ENCODE measurements at places on chromosomes 5 and 9. TPM values are rescaled to one million over a fixed set of nuclear protein-coding genes. Genes with fewer than 3 reads are reported as not detected.
A peak's percentile ranks its signal among the peaks of the same experiment; 100 is the strongest.

The CPLANE1 gene
- 21.6 TPM for total RNA-seq

The ELL2 gene
- total RNA-seq, result 25.7 TPM

The TMEM267 gene
- 23.8 TPM for total RNA-seq

The GPR151 gene
- not detected for total RNA-seq

The PCDHGA4 gene
- 2.9 TPM for total RNA-seq

The ADAMTS13 gene
- total RNA-seq, result 1.2 TPM

The ABLIM3 gene
- total RNA-seq, result 126 TPM

The IFNB1 gene
- not detected for total RNA-seq

The ASS1 gene
- total RNA-seq, result 81.3 TPM

The AIF1L gene
- total RNA-seq, result 75.4 TPM

The IFNA13 gene
- total RNA-seq, result not detected

The PCDHGA7 gene
- 2.3 TPM for total RNA-seq

The PITX1 gene
- 5.5 TPM for total RNA-seq

The DNAH5 gene
- 0.57 TPM for total RNA-seq

- DNase-seq, result no peak
Measured at GRCh38 chr9:68433531-68434110, 77.2 kb downstream of the PGM5 start.

GRCh38 chr9:3433066-3433465 is 92.7 kb downstream of the RFX3 start:
- no peak for DNase-seq

- DNase-seq, result peak; percentile 46
Measured at GRCh38 chr5:7754997-7755596, 95.8 kb downstream of the CFAP90 start.

GRCh38 chr5:168364750-168365550 is 73.5 kb downstream of the WWC1 start:
- DNase-seq, result no peak

- peak; percentile 73 for DNase-seq
Measured at GRCh38 chr9:33506626-33507370, 17.3 kb upstream of the ANKRD18B start.

GRCh38 chr9:19122490-19123042 is 4.7 kb downstream of the PLIN2 start:
- no peak for DNase-seq

- no peak for DNase-seq
Measured at GRCh38 chr9:94895668-94896067, 169.2 kb downstream of the AOPEP start.

DNA sequence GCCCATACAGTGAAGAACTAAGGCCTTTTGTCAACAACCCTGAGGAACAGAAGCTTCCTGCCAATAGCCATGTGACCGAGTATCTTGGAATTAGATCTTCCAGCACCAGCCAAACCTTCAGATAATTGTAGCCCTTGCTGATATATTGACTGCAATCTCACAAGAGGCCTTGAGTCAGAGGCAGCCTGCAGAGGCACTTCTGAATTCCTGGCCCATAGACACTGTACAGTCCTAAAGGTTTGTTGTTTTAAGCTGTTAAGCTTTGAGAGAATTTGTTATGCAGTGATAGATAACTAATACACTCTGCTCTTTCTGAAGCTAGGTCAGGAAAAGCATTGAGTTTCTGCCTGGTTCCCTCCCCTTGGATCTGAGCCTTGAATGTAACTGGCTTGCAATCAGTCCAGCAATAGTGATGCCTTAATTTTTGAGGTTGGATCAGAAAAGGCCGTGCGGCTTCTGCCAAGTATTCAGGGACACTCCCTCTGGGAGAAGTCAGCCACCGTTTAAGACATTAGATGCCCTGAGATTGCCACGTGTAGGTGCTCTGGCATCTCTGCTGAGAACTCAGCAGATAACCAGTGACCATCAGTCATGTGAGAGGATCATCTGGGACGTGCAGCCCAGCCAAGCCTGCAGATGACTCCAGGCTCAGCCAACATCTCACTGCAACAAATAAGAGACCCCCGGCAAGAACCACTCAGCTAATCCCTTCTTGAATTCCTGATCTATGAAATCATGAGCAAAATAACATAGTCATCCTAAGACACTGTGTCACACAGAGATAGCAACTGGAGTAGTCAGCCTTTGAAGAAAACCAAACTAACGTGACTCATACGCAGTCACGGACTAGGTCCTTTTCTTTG is 126.8 kb upstream of the STC2 start:
- peak; percentile 99 for DNase-seq

GRCh38 chr9:89436963-89437625 is 60.8 kb downstream of the SEMA4D start:
- DNase-seq, result no peak

DNA sequence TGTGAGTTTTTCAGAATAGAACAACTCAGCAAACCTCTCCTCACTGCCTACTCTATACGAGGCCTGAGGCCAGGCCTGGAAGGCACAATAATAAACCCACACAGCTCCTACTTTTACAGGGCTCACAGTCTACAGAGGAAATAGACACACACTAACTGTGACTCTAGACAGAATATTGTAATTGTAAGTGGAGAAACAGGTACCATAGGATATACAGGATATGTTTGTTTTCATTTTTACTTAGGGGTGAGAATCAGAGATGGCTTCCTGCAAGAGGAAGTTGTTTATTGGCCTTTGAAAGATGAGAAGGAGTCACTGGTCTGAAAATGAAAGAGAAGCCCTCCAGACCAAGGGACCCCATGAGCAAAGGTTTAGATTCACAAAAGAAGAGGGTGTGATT is 35.8 kb upstream of the TGFBR1 start:
- DNase-seq, result no peak

DNA sequence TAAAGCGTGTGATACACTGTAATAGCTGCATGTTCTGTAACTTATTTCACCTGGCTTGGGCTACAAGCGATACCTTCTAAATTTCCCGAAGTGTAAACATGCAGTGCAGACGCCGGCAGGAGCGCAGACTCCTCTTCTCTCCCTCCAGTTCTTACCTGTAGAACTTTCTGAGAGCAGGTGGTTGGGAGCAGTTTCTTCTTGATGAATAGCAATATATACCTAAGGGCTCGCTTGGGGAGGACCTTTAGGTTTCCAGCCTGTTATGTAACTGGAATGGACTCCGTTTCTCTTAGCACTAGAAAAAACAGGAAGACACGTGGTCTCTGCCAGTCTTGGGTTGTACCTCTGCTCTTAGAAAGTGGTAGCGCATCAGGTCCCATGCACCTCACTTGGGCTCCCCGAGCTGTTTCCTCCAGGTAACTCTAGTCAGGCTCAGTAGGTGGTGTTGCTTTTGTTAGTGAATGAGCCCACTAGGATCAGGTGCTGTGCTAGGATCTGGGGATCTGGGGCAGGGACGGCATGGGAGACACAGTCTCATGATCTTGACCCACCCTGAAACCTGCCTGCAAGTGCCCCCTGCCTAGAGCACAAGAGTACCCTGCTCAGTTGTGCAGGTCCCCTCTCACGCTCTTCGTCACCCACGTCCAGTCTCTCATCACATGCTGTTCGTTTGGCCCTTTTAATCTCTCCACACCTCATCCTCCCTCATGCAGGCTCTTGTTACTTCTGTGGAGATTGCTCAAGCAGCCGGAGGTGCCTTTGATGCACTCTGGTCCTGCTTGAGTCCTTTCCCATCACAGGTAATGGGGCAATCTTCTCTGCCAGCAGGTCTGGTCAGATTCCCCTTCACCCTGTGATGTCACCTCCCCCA is 2.8 kb downstream of the TENT4A start:
- DNase-seq, result no peak

DNA sequence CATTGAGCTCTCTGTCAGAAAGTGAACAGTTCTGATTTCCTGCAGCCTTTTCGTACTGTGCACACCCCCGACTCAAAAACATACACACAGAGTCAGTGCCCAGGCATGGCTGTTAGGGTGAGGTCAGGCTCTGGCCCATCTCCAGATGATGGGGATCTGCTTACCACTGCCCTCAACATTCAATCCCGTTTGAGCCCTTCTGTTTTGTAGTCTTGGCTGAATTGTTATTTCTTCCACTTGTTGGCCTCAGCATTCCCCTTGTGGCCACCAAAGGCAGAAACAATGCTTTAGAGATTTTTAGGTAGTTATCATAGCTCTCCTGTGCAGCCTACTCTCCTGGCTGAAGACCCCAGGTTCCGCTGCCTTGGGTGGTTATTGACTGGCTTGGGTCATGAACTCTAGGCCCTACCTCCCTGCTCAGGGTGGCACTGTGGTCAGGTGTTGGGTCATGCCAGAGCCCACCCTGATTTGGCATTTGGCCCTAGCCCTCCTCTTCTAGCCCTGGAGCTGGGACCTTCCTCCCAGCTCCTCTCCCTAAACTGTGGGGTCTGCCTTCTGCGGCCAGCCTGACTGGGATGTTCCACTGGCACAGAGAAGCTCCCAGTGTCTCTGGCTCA is 7.8 kb upstream of the MYOZ3 start:
- peak; percentile 87 for DNase-seq

GRCh38 chr9:19485193-19485592 is 76.4 kb downstream of the ACER2 start:
- peak; percentile 89 for DNase-seq

DNA sequence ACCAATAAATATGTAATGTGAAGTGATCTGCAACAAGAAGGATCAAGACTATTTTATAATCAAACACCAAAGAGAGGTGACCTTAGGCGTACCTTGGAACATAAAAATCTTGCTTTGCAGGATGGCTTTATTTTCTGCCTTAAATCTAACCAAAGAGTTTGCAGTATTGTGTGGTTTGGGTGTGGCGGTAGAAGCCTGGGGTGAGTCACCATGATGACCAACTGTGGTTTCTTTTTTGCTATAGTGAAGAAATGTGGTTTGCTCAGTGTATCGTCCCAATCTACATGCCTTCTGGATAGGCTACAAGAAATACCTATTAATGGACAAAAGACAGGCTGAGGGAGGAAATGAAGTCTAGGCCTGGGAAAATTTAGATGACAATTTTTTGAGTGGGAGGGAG is 5.1 kb upstream of the CAST start:
- DNase-seq, result peak; percentile 87

DNA sequence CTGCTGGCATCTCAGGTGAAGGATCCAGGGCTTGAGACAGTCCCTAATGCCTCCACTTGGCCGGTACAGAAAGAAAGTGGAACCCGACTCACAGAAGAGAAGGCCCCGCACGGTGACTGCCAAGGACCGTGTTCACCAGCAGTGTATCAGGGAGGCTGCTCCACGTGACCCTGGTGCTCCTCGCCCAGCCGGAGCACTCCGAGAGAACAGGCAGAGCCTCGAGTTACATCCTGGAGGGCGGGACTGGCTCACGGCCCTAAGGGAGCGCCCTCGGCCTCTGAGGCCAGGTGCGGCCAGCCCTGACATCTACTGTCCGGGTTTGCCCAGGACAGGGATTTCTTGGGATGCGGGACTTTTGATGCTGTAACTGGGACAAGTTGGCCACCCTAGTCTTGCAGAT is 104.0 kb upstream of the SARDH start:
- DNase-seq, result no peak

DNA sequence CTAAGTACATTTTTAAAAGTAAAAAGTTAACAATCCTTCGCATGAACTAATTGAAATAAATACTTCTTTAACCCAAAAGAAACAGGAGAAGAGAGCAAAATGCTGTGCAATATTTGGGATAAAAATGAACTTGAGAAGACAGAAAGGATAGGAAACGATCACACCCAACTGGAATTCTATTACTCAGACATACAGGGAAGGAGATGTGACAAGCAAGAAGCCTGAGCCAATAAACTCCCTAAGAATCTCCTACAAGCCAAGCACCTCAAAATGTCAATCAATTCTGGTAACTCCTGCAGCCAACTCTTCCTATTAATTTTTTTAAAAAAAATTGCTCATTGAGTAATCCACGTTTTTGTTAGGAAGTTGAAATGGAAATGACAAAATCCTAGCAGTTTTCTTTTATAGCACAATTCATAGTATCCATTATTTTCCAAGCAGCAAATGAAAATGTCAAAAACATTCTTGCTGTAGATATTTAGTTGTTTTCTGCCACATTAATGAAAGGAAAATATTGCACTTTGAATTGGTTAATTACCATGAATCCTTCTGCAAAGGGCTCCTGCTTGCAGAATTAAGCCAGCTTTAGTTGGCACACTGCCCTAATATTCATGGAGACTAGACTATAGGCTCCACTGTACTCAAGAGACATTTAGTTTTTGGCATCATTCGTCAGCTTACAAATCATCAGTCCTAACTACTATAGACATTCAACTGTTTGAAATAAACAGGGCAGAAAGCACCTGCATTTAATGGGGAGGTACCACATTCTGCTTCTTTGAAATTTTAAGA is 89.0 kb downstream of the RFX3 start:
- peak; percentile 43 for DNase-seq

DNA sequence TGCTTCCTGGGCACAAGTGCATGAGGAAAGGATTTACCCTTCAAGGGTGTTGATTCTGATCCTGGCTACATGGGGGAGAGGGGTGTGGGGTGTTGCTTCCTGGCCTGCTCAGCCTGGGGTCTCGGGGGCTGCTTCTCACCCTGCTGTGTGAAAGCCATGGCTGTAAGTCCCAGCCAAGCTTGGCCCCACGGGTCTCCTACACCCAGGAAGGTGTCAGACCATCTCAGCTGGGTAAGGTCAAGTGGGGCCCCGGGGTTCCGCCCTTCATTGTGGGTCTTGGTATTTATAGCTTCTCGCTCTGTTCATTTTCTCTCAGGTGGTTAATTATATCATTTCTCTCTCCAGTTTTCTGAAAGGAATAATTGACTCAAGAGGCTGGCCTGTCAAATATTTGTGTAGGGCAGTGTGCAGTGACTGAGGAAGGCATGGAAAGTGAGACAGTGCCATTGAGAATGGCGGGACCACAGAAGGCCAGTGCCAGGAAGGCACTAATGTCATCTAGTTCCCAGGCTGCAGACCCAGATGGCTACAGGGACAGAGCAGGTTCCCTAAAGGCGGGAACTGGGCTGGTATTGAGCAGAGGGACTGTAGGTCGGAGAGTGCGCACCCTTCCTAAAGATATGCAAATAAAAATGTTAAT is 126.0 kb downstream of the FOXD1 start:
- DNase-seq, result peak; percentile 38

DNA sequence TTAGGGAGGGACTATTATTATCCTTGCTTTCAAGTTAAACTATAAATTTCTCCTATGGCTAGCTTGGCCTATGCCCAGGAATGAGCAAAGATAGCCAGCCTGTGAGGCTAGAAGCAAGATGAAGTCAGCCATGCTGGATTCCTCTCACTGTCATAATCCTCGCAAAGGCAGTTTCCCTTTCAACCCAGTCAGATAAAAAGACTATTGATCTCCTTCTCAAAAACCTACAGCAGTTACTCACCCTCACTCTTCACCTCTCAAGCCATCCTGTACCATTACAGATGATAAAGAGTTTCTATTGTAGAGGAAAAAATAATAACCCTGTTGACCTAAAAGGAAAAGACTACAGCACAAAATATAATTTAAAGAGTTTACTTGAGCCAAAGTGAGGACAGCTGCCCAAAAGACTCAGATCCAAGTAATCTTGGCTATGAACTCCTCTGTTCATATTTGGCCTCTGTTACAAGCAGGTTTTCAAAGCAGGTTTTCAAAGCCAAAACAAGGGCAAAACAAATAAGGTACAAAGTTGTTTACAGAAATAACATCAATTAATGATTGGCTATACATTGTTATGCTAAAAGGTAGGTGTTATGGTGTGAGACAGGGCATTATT is 41.7 kb downstream of the KCNV2 start:
- DNase-seq, result no peak

GRCh38 chr9:109889456-109889855 is 109.5 kb downstream of the PALM2AKAP2 start:
- no peak for DNase-seq

GRCh38 chr5:1316588-1317340 is 21.9 kb upstream of the TERT start:
- no peak for DNase-seq

All from myocyte (in vitro differentiated cells).